Renal pelvis (tissue), 12 donors: ENCODE measurements at places on chromosomes 3 and 15. TPM values are rescaled to one million over a fixed set of nuclear protein-coding genes. Genes with fewer than 3 reads are reported as not detected.

GRCh38 chr3:193863657-193864357 is 270.8 kb downstream of the OPA1 start:
- no peak for DNase-seq

- no peak for DNase-seq
Measured at GRCh38 chr3:186724911-186725310, 7.8 kb downstream of the KNG1 start.

- no peak for DNase-seq
Measured at GRCh38 chr15:99279290-99279689, 28.0 kb downstream of the LRRC28 start.

DNA sequence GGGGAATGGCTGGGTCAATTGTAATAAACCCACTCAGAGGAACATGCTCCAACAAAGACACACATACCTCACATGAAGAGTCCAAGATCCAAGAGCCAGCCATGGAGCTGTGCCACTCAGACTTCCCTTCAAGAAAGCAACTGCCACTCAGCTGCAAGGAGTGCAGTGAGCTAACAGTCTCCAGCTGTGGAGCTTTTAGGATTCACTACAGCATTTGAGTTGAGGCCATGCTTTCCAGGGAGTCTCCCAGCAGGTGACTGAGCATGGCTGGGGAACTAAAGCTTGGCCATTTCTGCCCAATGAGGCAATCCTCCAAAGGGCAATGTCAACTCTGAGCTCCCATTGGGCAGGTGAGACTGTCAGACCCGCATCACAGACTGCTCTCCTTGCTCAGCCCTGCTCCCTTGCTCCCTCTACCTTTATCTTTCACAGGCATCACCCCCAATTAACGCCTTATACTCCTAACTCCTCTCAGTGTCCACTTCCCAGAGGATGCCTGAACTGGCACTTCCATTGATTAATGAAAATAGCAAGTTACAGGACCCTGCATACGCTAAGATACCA is 165.3 kb upstream of the CTNNB1 start:
- no peak for DNase-seq

DNA sequence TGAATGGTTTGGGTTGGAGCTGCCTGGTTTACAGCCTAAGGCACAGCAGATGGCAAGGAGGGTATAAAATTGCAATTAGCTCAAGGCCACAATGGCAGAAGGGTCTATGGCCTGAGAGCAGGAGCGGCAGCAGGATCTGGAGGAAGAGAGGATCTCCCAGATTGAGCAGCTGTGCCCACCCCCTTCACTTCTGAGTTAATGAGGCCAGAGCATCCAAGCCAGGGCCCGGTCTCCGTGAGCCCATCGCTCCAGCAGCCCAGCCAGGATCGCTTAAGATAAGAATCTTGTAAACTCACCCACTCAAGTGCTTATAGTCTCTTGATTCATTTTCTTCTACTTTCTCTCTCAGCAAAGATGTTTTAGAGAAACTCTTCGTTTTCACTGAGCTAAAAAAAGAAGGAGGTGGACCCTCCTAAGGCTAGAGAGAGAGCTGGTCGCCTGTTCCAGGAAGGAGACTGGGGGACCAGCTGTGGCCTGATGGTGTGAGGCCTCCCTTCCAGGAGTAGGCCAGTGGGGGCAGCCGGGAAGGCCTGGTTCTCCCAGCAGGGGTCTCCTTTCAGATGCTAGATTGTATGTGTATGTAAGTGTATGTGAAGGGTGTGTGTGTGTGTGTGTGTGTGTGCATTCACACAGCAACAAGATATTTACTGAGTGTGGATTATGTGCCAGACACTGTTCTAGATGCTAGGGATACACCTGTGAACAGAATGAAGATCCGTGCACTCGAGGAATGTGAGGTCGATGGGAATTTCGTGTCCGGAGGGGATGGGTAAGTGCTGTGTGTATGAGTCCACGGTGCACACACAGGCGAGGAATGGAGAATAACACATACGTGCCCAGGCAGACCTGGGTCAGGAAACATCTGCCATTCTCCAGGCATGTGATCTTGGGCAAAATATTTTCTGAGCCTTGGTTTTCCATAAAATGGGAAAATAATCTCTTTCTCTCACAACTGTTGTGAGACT is 18.6 kb downstream of the MAGEF1 start:
- no peak for DNase-seq

DNA sequence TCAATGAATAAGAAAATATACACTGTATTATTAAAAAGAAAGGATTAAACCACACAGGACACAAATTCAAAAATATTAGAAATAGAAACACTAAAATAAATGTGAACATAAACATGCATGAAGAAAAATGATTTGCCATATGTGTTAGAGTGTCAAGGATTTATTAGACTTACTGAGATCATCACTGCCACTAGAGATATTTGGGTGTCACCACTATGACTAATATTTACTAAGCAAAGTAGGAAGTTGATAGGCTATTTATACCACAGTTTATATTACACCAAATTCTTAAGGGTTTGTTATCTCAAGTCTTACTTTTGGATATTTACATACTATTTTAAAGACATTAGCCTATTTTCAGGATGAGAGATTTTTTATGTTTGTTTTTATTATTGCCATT is 575.0 kb upstream of the SGO1 start:
- DNase-seq: no peak

DNA sequence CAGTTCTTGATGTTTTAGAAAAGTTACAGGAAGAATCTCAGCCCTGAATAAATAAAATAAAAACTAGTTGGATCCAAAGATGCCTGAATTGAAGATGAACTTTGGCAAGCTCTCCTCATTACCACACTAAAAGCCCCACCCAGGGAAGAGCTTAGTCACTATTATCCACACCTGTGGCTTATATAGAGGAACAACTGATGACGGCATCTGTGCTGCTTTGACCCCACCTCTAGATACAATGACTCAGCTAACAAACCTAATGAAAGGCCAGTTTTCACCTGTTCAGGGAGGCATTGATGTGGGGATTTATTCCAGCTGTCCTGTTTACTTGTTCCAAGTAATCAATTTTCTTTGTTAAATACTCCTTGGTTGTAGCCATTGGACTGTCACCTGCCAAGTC is 604.7 kb upstream of the EPHA6 start:
- DNase-seq: no peak

DNA sequence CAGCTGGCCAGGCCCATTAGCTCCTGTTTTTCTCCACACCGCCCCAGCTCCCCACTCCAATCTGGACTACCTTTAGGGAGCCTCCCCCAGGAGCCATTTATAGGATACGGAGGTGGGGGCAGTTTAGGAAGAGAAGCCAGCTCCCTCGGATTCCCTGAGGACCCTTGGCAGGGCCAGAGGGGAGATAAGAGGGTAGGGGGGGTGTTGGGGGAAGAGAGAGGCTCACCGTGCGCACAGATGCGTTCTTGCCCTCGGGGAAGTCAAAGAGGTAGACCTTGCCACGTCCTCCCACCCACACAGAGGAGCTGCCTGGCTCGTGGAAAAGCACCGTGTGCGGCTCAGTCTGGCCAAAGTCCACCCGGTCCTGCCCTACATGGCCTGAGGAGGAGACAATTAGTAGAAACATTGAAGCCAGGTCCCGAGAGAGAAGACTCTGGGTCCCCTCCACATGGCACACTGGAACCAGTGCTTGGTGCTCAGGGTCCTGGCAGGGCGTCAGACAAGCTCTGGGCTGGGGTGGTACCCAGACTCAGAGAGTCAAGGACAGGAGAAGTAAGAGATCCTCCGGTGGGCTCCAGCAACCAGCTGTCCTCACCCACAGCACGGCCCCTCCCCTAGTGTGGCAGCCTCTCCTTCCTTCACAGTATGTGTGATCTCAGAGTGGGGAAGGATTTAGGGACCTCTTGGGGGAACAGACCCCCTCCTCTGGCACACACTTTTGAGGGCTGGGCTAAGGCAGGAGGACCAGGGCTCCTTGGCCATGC is 15.0 kb downstream of the SEMA7A start:
- DNase-seq: no peak

GRCh38 chr3:126851934-126852333 is 131.0 kb upstream of the PLXNA1 start:
- no peak for DNase-seq

GRCh38 chr15:62739507-62739906 is 303.0 kb upstream of the TPM1 start:
- no peak for DNase-seq

- no peak for DNase-seq
Measured at GRCh38 chr15:70792171-70792573, 28.8 kb upstream of the UACA start.

DNA sequence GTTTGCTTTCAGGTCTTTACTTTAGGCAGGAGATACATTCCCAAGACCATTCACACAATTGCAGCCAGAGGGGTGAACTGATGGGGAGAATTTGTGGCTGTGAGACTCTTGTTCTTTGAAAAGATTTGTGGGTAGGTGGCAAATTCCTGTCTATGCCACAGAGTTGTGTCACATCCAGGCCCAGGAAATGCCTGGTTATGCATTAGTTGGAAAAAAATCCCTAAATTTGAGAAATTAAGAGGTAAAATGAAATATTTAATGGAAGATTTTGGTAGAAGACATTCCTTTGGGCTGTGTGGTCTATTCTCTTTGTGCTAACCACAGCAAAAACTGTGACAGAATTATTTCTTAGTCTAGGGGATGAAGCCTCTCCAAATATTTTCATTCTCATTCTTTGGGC is 28.8 kb downstream of the SAMMSON start:
- DNase-seq: no peak

DNA sequence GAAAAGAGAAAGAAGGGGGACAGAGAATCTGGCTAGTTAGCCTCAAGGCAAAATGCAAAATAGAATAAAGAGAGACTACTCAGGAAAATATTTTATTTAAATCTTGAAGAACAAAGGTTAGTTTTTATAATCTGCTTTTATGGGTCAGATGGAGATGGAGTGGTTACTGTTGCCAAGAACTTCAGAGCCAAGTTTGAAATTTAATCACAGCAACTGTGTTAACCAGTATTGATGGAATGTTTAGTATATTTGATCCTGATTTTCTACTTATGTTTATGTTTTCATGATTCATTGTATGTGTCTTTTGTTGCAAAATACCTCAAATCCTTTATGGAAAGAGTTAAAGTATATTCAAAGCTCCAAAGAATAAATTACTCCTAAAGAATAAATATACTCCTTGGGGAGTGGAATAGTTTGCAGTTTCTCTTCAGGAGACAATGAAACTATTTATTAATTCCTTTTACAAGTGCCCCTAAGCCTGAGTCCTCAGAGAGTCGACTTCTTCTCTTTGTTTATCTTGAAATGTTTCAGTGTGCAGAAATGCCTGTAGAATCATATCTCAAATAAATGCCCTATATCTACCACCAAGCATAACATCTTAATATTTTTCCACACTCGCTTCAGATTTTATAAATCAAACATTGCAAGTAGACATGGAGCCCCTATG is 60.9 kb upstream of the THSD4 start:
- no peak for DNase-seq

DNA sequence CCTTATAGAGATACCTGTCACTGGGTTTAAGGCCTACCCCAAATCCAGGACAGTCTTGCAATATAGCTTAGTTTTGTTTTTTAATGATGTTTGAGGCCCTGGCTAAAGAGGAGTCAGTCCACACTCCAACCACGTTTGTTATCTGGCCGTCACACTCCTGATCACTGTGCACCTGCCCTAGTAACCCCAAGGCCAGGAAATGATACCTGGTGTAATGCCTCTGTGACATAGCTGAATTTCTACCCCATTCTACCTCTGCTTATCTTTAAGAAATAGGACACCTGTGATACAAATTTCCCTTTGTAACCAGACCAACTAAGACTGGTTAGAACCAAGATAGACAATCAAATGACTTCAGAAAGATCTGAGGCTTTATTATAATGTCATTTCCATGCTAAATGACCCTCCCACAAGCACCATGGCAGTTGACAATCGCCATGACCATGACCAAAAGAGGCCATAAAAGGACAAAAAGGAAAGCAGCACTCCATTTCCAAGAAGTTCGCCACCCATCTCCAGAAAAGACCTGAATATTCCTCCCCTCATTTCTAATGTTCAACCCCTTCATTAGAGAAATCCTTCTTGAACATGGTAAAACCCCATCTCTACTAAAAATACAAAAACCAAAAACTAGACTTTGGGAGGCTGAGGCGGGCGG is 4.8 kb upstream of the RTP3 start:
- no peak for DNase-seq

GRCh38 chr3:187213616-187214015 is 16.3 kb downstream of the RTP1 start:
- DNase-seq: peak; percentile 50

GRCh38 chr15:70473581-70474370 is 289.6 kb downstream of the UACA start:
- DNase-seq: no peak

DNA sequence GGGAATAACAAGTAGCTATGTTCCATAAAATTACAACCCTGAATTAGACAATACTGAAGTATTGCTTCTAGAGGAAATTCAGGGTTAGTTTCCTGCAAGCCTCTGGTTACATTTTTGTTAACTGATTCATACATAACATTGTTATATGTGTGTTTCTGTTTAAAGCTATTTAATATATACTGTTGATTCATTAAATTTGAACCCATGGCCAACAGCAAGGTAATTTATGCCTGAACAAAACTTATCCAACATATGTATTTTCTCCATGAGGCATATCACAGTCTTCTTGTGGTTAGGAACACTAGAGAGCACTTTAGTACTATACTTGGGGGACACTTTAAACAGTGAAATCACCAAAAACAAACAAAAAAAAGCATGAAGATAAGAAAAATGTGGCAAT is 47.7 kb upstream of the PTX3 start:
- no peak for DNase-seq

GRCh38 chr3:177622520-177622919 is 425.2 kb upstream of the TBL1XR1 start:
- DNase-seq: no peak

The RHO gene
- 0.10 TPM for polyA plus RNA-seq

The CD200 gene
- 41.0 TPM for polyA plus RNA-seq

The TM4SF1 gene
- 56.7 TPM for polyA plus RNA-seq

The CAND2 gene
- 9.0 TPM for polyA plus RNA-seq

The CLDN18 gene
- polyA plus RNA-seq: 3.6 TPM

The SLC28A2 gene
- polyA plus RNA-seq: 0.59 TPM

The TPRG1 gene
- 0.42 TPM for polyA plus RNA-seq

The CCR9 gene
- polyA plus RNA-seq: 0.10 TPM

The CLDN16 gene
- polyA plus RNA-seq: 28.6 TPM

The SKOR1 gene
- 0.48 TPM for polyA plus RNA-seq

The CPB1 gene
- polyA plus RNA-seq: 0.95 TPM

The MAGI1 gene
- polyA plus RNA-seq: 37.9 TPM

The RAB27A gene
- polyA plus RNA-seq: 15.2 TPM

The TNFAIP8L3 gene
- polyA plus RNA-seq: 1.3 TPM

The PSTPIP1 gene
- 1.4 TPM for polyA plus RNA-seq

The DOCK3 gene
- 2.1 TPM for polyA plus RNA-seq
